Inflammatory macrophage (primary cell): ENCODE measurements at places on chromosomes 7 and 10.

DNA sequence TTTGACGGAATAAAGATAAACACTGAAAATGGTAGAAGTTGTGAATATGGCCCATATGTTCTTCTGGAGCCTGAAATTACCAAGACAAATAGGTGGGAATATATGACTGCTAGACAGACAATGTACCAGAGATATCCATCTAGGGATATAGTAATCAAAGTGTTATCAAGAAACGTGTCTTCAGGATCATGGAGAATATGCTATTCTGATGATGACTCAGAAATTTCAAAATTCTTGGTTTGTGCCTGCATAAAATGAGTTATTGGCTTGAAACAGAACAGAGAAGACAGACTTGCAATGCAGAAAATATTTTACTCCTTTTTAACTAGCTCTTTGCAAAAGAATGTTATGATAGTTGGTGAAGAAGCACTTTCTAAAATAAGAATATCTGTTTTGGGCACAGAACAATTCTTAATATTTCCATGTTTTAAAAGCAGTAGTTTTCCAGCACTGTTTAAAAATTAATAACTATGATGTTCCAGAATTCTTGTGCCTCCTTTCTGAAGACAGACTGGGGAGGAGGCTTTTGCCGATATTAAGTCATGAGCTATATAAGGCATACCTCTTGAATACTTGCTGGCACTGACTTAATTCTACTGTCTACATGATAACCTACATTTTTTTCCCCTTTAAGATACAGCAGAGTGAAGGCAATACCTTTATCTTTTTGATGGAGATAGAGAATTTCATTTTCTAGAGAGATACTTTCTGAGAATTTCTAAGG is 34.4 kb upstream of the CABCOCO1 start:
- no peak for DNase-seq

- DNase-seq = no peak
Observed at GRCh38 chr7:66207540-66207939, 2.4 kb downstream of the TPST1 start.

- peak; percentile 70 for DNase-seq
Observed at GRCh38 chr10:58299580-58299979, 30.6 kb downstream of the CISD1 start.

DNA sequence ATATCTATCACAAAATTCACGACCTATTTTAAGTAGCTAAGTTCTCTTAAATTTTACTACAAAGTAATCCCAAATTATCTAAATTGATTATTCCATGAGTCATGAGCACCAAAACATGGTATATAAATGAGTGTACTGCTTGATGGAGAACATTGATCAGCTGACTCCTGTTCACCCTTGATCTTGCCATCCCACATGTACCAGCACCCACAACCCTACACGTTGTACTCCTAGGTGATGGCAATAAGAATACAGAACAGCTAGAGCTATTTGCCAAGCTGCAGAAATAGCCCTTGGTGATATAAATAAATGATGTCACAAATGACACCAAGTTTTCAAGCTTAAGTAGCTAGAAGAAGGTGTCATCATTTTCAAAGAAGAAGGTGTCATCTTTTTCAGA is 235.5 kb downstream of the GRM8 start:
- no peak for DNase-seq

DNA sequence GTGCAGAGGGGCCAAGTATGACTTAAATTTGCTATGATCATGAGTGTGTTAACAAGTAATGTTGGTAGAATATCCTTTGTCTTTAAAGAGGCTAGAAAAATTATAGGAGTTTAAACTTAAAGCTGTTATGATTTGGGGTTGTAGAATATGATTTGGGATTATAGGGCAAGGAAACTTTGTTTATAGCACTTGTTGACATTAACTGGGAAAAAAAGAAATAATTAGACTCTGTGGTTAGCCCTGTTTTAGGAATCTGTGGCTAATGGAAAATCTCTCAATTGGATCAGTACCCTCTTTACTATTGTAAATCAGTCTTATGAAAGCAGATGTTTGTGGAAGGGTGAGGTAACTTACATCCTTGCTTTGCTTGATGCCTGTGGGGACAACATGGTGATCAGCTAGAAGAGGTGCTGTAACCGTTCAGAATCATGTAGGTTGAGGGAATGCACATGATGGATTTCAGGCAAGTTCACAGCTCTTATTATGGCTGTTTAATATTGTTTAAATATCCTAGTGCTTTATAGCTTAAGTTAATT is 11.1 kb downstream of the ING3 start:
- DNase-seq = no peak

- DNase-seq = no peak
Observed at GRCh38 chr10:43913676-43914235, 265.1 kb upstream of the ZNF32 start.

GRCh38 chr7:8143151-8143874 is 118.7 kb downstream of the ICA1 start:
- DNase-seq = no peak

- no peak for DNase-seq
Observed at GRCh38 chr10:131072651-131073468, 238.7 kb downstream of the TCERG1L start.

GRCh38 chr10:128945398-128945797 is 521.6 kb upstream of the MGMT start:
- DNase-seq = no peak

DNA sequence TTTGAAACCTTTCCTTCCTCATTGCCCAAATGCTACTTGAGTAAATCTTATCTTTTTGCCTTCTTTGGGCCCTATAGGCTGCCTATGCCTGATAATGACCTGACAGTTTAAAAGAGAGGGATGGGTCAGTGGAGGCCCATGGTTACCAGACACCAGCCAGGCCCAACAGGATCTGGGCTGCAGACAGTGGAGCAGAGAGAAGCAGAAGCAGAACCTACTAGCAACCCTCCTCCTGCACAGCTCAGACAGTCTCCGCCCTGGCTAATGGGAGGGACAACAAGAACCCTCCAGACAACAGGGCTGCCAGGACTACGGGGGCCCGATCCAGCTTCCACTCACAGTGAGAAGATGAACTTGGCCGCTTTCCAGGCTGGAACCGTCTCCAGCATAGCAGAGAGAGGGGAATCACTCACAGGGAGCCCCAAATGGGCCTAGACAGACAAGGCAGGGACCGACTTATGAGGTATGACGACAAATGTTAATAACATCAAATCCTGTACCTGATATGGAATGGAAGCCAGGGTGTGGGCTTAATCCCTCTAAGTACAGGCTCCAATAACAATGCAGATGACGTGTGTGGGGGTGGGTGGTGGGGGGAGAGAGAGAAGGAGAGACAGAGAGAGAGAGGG is 31.7 kb upstream of the DGKI start:
- DNase-seq = no peak

DNA sequence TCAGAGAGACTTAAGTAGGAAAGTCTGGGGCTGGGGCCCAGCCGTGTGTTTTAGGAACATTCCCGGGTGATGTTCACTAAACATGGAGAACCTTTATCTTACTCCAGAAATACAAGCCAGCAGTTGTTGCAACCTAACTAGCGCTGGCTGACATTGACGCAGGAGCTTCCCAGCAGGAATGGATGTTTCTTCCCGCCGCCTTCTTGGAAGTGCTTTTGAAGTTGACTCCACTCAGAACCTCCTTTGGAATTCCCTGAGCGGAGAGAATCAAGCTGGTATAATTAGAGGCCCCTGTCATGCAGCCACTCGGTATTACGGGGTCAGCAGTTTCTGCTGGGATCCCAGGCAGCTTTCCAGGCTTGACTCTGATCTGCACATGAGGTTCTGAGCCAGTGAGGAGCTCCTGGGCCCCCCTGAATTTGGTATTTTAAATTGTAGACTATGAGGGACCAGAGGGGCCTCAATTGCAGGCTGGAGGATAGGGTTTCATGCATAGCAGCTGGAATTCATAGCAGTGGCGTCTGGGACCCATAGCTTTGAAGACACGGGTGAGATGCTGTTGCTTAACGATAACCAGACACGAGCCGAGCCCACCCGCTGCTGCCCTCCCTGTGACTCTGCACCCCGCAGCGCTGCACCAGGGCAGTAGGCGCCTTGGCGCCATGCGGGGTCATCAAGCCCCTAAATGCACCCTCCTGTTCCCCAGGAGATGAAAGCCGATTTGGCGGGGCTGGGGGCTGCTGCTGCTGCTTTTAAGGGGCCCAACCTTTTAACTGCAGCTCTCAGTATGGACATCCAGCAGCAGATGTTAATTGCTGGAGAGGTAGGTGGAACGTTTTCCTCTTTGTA is 61.8 kb downstream of the EEPD1 start:
- no peak for DNase-seq

GRCh38 chr10:47094636-47095035 is 183.4 kb downstream of the PTPN20 start:
- DNase-seq = no peak

DNA sequence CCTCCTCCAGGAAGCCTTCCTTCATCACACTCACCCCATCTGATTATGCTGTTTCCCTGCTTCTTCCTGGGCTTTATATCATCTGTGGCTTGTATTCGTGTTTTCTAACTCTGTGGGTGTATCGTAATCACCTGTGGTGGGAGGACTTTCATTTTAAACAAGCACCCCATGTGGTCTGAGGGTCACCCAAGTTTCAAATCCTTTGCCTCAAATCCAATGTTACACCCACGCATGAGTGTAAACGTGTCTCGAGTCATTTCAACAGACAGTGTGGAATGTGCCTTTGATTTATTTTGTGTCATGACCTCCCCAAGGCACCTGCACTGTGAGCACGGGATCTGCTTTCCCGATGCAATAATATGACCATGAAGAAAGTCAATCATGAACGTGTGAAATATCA is 17.5 kb upstream of the LYZL2 start:
- no peak for DNase-seq

DNA sequence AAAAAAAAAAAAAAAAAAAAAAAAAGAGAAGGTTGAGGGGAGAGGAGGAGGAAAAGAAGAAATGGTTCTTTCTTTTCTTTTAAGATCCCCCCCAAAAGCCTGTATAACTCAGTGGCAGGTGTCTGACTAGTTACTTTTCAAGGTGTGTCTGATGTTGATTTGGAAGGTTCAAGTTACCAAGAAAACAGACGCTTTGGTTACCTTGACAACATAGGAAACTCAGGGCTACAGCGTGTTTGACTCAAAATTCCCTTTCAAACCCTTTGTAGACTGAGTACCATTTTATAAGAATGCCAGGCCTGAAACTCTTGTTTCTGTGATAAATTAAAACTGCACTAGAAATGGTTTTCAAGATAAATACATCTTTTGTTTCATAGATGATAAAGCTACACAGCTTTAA is 286.8 kb downstream of the SKIDA1 start:
- no peak for DNase-seq
